ENCODE measurements at places on chromosomes 3 and 15.

DNA sequence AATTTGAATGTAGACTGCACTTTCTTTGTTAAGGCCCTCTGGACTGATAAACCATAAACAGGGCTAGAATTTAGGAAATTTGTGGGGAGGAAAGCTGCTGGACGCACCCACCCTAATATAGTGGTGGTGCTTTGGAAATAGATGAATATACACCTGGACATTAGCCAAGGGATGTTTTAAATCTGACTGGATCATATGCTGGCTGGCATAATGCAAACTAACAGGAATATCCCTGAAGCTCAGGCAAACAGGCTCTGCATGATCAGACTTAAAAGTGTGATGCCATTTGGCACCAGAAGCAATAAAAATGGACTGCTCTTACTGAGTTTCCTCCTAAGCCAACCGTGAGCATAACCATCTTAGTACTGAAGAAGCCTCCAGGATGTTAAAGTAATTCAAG, 465.8 kb upstream of the ROBO1 start:
- DNase-seq = no peak

- DNase-seq = no peak
Measured at GRCh38 chr3:136277115-136277514, 27.0 kb downstream of the PCCB start.

DNA sequence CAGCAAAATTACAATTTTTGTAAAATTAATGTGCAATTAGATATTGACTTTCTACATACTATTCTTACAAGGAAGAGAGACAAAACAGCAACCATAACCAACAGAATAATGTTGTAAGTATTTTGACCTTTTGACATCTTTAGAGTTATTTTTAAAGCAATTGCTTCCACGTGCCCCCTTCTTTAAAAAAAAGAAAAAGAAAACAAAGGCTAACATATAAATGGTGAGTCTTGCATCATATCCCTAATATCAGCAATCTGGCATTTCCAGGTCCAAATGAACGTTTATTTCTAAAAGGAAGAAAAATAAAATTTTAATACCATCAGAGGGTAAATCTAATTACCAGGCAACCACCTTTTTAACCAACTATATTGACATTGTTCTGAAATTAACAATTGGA, 19.3 kb upstream of the STRIT1 start:
- DNase-seq = no peak

GRCh38 chr3:195260280-195260905, 10.6 kb downstream of the XXYLT1 start:
- no peak for DNase-seq

- no peak for DNase-seq
Measured at GRCh38 chr15:75952525-75952924, 48.8 kb downstream of the FBXO22 start.

- DNase-seq = no peak
Measured at GRCh38 chr3:64445944-64446300, 220.7 kb upstream of the PRICKLE2 start.

GRCh38 chr15:48940508-48940907, 23.2 kb downstream of the SHC4 start:
- no peak for DNase-seq

DNA sequence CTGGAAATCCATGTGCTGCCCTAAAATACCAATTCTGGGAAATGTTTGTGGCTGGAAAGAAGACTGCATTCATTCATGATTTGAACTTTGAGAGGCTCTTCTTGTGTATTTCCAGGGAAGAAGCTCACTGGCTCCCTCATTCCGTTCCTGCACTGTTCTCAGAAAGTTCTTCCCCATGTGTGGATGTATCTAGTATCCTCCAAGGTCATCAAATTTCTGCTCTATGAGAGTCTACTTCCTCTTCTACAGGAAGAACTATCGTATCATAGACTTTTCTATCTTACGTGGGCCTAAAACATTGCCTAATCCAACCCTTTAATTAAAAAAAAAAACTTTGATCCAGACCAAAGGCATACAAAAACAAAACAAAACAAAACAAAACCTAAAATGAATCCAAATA, 2.9 kb downstream of the CCR3 start:
- DNase-seq = no peak

DNA sequence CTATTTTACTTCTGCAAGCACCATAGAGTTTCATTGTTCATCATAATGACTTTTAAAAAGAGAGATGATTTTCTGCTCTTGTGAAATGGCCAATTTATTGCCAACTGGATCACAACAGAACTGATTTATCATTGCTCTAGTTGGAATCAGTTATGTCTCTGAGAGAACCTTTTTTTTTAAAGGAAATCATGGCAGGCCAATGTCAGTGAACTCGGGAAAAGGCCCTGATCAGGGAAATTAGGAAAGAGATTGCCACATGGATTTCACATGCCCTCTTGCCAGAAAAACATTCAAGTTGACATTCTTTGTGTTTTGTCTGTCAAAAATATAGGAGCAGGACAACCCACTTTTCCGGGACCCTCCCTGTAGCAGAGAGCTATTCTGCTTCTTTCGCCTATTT, 12.6 kb upstream of the SLC25A26 start:
- DNase-seq = no peak

DNA sequence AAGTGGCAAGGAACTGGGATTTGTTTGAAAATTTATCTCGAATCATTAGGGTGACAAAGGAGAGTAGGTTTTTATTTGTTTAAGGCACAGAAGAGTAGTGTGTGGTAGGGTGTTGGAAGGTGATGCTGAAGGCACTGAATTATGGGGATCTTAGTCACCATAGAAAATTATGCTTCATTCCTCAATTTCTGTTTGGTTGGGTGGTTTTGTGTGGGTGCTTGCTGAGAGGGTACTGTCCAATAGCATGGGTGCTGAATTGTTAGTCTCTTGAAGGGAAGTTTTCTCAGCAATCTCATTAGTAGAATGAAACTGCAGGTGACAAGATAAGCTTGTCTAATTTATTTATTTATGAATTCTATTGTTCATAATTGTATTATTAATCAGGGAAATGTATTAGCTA, 610.9 kb downstream of the AGBL1 start:
- DNase-seq = no peak

DNA sequence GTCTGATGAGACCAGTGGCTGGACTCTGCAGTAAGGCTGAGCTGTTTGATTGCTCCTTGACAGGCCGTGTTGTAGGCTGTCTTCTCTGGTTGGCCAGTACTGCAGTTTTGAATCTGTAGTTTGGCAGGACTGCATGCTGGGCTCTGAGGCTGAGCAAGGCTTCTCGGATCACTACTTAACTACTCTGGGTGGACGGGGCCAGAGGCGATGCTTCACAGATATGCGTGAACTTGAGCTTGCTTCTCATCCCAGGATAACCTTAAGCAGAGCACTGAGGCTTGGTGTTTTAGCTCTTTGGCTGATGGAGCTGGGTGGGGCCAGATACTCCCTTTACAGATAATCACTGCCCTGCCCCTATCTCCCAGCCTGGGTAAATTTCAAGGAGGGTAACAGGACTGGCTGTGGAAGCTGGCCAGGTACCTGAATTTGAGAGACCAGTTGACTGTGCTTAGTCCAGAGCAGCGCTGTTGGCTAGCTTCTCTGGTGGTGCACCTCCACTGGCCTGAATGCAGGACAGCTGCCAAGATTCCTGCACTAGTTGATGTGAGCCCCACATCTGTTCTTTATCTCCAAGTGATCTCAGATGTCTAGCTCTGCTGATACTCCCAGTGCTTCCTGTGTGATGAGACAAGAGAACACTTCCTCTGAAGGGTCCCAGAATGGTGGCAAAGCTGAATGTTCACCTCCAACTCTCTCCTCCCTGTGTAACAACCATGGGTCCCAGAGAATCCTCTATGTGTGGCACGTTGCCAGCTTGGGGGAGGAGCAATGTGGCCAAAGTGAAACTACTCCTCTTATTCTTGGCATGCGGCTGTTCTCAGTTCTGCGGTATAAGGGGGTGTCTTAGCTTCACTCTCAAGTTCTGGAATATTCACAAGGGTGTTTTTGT, 37.9 kb downstream of the RPL39L start:
- DNase-seq = no peak
